ENCODE measurements at places on chromosomes 2 and 18.
A peak's percentile ranks its signal among the peaks of the same experiment; 100 is the strongest.

DNA sequence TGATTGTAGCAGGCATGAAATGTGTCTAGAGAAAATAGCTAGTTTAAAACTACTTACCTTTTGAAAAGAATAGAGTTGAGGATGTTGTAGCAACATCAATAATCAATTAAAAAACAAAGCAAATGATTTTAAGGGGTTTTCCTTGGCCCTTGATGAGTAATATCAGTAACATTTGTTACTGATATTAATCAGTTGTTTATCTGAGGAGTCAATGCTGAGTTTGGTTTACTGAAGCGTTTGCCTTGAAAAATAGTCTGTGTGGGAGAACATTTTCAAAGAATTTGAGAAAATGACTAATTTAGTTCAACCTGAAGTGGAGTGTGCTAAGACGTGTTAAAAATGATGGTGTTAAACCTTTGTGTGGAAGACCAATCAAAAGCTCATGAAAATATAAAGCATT lies 9.3 kb downstream of the PTH2R start:
- no peak for DNase-seq

GRCh38 chr2:50840341-50841124 lies 191.4 kb downstream of the NRXN1 start:
- DNase-seq, result no peak

GRCh38 chr2:30424231-30424630 lies 22.8 kb upstream of the LCLAT1 start:
- DNase-seq, result no peak

DNA sequence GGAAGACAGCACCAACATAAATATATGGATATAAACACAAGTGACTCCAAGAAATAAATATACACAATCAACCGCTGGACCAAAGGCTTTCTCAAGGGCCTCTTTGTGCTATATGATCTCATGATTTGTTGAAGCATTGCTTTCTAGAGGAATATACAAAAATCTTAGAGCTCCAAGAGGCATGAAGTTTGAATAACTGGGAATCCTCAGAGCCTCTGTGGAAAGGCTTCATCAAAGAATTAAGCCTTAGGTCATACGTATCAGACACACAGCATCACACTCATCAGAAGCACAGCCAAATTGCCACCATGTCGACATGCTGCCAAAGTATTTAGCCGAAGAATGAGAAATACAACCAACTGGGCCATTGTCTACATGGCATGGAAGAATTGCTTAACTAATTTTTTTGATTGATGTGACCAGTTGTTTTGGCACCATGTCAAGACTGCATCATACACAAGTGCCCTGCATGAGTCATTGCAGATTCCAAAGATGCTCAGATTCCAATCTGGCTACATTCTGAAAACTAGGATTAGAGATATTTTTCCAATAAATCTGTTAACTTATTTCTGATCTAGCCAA lies 860.6 kb upstream of the ZEB2 start:
- DNase-seq, result no peak

DNA sequence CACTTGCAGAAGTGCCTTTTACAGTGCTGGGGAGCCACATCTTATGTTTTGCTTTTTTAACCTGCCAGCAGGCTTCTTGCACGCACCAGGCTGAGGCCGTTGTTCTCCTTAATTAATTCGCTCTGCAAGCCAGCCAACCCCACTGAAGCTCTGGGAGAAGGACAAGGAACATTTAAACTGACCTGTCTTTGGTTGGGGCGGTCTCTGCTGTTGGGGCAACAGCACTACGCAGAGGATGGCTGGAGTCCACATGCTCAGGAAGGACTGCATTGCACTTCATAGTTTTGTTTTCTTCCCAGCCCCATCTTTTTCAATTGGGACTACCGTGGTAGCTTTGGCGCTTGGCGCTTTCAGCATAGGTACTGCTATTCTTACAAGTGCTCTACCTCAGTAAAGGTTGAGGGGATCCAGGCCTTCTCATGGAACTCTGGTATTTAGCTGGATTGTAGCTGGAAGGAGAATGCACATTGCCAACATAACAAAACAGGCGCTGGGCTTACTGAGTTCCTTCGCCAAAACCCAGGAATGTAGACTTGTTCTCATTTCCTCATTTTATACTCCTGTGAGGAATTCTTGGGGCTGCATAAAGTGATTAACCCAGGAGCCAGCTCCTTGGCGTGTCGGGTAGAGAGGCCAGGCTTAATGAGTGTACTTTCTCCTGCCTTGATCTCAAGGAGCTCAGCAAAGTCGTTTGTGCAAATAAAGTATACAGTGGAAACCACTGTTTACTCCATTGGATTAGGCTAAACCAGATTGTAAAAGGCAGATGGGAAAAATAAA lies 146.2 kb downstream of the PRKCE start:
- no peak for DNase-seq

DNA sequence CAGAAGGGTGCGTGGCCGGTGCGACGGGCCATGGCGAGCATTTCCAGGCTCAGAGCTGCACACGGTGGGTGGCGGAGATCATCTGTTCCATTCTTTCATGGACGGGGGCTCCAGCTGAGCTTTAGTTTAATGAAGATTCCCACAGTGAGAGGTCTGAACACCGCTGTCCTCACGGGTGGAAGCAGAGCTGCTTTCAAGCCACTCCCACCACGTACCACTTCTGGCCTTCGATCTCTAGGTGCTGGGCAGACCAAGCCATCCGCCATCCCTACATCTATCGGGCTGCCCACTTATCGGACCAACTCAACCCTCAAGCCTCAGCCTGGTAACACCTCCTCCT lies 18.5 kb downstream of the GPR35 start:
- no peak for DNase-seq

GRCh38 chr2:19630921-19631320 lies 270.9 kb downstream of the TTC32 start:
- no peak for DNase-seq

DNA sequence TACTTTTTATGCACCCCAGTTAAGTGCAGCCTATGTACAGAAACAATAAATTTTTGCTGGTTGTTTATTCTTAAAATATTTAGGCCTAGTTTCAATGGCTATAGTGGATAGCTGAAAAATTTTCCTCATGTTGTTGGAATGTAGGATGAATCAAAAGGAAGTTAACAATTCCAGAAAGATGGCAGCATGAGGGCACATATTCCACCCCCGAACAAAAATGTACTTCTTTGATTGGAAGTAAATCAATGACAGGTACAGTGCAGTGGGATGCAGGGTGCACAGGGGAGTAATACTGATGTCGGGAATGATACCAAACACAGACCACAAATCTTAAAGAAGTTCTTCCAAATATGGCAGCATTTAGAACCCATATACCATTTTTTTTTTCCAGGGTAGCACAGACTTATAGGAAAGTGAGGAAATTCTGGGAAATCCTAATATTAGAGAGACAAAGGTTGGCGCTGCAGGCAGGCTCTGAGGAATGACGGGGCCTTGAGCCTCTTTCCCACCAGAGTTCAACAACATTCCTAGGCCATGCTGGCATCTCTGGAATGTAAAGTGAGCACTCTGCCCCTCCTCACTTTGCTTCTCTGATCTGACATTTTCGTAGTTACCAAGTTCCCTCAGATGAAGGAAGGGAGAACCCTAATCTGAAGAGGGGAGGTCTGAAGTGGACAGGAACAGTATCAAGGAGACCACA lies 36.6 kb upstream of the IKZF2 start:
- DNase-seq, result no peak

- no peak for DNase-seq
These were observed 196.1 kb upstream of the CTAGE1 start for GRCh38 chr18:22613788-22614187.

DNA sequence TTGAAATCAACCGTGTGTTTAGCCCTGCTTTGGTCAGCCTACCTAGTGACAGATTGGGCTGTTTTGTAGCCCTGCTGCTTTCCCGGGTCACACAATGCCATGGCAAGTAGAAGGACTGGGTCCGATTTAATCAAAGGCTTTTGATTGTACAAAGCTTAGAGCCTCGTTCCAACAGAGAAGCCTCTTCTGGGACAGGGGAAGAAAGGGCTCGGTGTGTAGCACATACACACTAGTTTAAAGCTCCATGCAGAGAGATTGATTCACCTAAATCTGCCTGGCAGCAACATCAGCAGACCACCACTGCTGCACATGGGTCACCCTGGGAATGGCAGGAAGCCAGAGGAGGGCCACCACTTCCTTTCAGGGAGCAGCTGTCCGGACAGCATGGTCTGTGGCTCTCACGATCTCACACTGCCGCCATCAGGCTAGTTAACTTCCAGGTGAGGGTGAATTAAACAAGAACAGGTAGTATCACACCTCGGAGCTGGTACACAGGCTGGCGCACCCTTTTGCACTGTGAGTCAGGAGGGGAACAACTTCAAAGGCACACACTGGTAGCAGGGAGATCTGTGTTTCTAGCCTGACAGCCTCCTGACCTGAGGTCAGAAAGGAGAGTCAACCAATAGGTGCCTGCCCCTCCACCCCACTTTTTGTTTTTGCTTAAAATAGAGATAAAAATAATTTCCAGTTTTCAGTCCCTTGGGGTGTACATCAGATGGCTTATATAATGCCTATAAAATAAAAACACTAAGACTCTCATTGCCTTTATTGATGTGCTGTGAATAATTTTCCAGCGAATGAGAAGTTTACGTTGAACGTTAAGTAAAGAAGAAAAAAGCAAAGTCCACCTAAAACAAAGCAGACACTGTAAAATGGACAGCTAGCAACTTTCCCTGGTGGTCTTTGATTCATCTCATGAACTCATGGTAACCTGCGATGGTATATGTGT lies 108.5 kb downstream of the CDCA7 start:
- no peak for DNase-seq

GRCh38 chr2:203437511-203437910 lies 97.6 kb downstream of the RAPH1 start:
- DNase-seq, result no peak

GRCh38 chr2:8214036-8214615 lies 467.7 kb upstream of the ID2 start:
- no peak for DNase-seq

GRCh38 chr2:120109186-120110061 lies 96.5 kb downstream of the EPB41L5 start:
- peak; percentile 85 for DNase-seq

- no peak for DNase-seq
These were observed 86.8 kb upstream of the SNTG2 start for GRCh38 chr2:863732-864450.

DNA sequence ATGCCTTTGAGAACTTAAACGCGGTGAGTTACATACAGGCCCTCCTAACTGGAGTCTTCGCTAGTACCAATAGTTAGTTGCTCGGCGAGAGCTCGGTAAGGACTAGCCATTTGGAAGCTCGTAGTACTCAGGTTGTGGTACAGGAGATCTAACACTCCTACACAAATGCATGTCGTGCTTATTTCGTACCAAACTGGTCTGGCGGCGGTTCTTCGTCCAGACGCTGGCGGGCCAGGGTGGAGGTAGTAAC lies 346 bp upstream of the VRK2 start:
- no peak for DNase-seq

GRCh38 chr2:12226653-12227052 lies 480.2 kb downstream of the LPIN1 start:
- no peak for DNase-seq
